Central memory CD8-positive, alpha-beta T cell (primary cell): ENCODE measurements at places on chromosomes 2 and 18.
A peak's percentile ranks its signal among the peaks of the same experiment; 100 is the strongest.

DNA sequence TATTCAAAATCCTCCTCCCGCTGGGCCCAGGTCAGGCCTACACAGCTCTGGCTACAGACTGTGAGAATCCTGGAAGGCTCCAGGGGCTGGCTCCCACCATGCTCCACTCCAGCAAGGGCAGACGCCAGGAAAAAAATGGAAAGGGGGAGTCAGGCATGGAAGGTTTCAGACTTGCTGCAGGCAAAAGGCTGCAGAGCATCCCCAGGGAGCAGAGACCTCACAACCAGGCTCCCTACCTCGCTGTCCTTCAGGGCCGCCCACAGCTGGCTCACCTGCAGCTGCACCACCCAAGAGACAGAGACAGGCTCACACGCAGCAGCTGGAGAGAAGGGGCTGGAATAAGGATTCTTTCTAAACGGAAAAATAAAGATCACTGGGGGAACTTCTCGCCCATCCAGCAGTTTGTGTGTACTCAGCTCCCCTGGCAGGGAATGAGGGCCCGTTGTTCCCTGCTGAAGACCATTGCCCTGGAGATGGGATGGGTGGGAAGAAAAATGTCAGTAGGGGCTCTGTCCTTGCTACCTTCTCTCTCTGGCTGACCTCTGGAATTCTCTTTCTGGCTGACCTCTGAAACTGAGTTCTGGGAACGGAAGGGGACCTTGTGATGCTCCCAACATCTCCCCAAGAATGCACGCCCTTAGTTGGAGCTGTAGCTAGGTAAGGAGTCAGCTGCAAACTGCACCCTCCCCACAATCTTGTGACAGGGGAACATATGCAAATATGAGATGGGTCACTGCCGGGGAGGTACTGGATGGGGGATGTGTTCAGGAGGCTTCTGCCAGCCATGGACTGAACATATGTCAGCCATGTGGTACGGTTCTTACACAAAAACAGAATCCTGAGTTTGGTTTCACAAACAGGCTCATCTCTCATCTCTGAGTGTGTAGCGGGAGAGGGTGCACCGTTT lies 34.5 kb downstream of the BCL2 start:
- DNase-seq, result no peak

DNA sequence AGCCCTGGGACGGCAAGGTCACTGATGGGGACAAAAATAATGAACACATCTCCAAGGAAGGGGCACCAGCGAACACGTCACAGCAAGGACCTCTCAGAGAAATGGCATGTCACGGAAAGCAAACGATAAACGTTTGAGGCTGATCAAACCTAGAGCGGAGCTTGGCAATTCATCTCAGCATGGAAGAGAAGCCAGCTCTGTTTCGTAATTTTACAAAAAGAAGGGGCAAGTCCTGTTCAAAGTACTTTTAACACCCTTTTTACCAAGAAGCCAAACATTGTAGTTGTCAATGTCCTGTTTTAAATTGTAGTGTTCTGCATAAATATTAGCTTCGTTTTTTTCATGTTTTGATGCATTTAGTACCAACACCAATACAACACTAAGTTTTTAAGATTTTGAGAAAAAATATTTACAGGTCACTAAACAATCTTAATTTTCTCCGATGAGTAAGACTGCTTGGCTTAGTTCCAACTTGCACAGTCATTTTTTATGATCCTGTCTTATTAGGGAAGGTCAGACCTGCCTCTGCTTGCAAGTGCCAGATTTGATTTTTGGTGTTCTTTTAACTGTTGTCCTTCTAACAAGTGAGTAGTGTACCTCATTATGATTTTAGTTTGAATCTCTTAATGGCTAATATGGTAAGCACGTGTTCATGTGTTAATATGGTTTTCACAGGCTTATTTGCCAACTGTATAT lies 818.5 kb upstream of the SALL3 start:
- no peak for DNase-seq

GRCh38 chr2:145931781-145932395 lies 1412.0 kb upstream of the ZEB2 start:
- no peak for DNase-seq

- DNase-seq, result no peak
Observed at GRCh38 chr18:4024702-4025101, 430.4 kb downstream of the DLGAP1 start.

GRCh38 chr2:41736105-41736567 lies 311.7 kb upstream of the PKDCC start:
- no peak for DNase-seq

DNA sequence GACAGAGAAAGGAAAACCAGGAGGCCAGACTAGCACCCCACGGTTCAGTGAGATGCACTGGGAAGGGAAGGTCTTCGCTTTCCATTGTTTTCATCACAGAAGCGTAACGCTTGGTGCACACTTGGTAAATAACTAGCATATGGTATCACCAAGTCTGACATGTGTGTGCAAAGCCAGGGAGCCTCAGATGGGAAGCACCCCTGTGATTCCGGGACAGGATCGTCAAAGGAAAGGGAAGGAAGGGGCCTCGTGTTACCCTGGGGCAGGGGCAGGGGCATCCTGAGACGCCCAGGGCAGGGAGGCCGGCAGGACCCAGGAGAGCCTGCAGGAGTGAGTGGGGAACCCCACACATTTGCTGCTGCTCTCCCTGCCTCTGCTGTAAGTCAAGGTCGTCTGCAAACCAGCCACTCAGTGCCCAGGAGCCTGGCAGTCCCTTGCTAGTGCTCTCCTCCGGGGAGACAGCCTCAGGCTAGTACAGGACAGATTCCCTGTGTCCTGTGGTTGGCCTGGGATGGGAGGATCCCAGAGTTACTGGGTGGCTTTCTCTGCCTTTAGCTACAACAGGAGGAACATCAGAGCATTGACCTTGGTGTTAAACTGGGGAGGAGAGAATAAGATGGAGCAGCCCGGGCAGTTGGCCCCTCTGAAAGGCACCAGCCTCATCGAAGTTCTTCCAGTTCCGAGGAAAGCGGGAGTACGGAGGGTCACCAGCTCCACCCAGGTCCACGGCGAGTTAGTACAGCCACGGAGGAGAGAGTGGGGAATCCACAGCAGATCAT lies 192.5 kb downstream of the NDUFA10 start:
- DNase-seq, result peak; percentile 11

DNA sequence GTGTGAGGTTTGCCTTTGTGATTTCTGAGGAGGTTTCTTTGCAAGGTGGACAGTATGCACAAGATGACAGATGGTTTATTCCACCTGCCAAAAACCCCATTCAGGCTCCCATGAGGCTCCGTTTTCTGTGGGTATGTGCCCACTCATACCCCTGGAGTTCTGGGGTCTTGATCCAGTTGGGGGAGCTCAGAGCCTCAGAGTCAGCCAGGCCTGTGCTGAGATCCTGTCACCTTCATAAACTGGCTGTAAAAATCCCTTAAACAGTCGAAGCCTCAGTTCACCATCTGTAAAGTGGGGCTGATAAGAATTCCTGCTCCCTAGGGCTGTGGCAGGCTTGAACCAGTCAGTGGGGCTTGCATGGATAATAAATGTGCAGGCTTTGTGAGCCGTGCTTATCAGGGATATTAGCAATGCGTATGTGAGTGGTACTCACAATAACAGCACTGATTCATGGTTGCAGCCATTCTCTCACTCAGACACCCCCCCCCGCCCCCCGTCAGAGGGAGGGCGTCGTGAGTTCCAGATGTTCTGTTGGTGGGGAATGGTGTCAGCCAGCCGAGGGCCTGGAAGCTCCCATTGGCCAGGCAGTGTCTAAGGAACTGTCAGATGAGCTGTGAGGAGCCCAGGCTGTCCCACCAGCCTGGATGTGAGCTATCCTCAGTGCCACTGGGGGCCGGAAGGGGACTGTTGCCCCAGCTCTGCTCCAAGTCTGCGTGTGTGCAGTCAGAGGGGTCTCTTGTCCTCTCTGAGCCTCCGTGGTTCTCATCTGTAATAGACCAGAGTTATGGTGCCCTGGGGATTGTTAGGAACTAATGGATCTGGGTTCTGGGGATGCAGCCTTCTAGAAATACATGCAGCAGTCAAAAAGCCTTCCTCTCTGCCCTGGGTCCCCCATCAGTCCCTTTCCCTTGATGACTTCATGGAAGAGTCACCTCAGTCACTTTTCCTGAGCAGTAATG lies 51.7 kb downstream of the KCNIP3 start:
- no peak for DNase-seq

DNA sequence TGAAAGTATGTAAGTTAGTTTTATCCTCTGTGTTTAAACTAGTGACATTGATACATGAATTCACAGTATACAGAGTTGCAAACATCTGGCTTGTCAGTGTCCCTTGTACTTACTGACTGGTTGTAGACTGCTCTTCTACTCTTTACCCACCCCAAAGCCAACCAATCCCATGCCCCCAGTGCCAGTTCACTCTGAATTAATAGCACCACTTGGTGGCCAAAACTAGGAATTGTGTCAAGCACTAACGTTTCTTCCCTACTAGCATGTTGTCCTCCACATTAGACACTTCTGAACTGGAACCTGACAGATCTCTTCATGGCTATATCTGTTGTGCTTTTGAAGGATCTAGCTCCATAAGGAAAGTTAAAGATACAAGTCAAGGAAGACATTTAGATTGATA lies 27.2 kb upstream of the OTX1 start:
- no peak for DNase-seq

DNA sequence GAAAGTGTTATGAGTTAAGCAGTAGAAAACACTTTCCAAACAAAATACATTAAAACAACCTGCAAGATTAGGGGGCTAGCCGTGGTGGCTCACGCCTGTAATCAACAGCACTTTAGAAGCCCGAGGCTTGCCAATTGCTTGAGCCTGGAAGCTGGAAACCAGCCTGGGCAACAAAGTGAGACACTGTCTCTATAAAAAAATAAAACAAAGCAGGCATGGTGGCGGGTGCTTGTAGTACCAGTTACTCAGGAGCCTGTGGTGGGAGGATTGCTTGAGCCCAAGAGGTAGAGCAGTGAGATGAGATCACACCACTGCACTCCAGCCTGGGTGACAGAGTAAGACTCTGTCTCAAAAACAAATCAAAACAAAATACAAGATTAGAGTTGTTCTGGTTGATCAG lies 208.3 kb downstream of the ERBB4 start:
- no peak for DNase-seq

GRCh38 chr2:65198737-65199136 lies 28.9 kb upstream of the ACTR2 start:
- no peak for DNase-seq

- DNase-seq, result no peak
Observed at GRCh38 chr2:191212119-191212518, 33.1 kb upstream of the MYO1B start.
